ENCODE measurements at places on chromosomes 13 and 19.

GRCh38 chr13:110017379-110017778 is 231.0 kb upstream of the IRS2 start:
- DNase-seq: no peak

GRCh38 chr19:11264452-11265176 is 2.3 kb upstream of the DOCK6 start:
- DNase-seq: no peak

DNA sequence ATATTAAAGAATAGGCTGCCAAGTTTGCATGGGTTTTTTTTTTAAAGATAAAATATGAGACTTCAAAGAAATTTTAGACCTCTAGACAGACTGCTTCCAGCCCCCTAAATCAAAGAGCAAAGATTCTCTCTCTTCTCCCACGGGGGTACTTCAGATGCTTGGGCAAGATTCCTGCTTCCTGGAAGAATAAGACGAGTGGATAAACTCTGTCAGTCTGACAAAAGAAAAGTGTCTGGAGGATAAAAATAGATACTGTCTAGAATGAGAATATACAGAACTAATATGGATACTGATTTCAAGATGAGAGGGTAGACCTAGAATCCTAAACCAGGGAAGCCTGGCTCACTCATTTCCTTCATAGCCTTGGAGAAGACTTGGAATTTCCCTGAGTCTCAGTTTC is 435.1 kb downstream of the FOXO1 start:
- no peak for DNase-seq

- DNase-seq: no peak
Observed at GRCh38 chr19:16946951-16947940, 58.4 kb downstream of the F2RL3 start.

GRCh38 chr19:35417713-35418534 is 30.1 kb upstream of the FFAR2 start:
- no peak for DNase-seq

DNA sequence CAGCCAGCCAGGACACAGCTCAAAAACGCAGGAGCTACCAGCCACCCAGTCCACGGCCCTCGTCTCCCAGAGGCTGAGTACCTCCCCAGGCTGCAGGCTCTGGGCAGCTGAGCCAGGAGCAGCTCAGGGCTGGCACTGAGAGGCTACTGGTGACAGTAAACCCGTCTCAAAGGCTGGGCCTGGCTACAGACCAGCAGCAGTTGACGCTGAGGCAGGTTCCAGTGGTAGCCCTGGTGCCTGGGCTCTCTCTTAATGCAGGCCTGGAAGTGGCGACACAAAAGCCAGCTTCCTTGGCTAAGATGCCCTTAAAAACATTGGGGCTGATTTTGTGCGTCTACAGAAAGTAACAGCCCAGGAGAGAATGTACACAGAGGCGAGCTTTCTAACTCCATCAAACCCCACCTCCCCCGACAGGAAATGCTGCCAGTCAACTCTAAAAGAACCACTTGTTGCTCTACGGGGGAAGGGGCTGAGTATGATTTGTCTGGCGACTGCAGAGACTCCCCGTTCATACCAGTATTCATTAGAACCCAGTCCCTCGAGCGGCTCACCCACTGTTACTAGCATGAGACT is 126.3 kb downstream of the STK24 start:
- no peak for DNase-seq

DNA sequence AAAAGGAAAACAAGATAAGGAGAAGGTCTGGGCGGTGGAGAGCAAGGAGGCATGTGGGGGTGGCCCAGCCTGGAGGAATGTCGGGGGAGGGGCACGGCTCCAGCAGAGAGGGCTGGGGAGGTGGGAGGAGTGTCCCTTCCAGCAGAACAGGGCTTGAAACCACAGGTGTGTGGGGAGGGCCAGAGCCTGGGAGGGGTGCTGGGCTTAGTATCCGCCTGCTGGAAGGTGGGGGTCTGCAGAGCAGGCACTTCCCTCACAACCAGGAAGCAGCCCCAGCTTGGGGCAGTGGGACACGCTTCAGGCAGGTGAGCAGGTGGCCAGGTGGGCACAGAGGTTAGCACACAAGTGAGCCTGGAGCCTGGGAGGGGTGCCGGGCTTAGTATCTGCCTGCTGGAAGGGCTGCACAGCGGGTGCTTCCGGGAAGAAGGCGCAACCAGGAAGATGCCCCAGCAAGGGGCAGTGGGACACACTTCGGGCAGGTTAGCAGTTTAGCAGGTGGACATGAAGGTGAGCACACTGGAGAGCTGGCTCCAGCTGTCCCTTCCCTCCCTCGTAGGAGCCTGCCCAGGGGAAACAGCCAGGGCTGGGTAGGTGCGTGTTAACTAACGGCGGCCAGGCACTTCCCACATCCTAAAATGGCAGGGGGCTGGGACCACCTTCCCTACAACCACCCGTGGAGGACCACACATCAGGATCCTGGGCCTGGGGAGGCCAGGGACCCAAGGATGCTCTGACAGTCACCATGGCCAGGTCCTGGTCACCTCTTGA is 3.0 kb downstream of the GAS6 start:
- no peak for DNase-seq

DNA sequence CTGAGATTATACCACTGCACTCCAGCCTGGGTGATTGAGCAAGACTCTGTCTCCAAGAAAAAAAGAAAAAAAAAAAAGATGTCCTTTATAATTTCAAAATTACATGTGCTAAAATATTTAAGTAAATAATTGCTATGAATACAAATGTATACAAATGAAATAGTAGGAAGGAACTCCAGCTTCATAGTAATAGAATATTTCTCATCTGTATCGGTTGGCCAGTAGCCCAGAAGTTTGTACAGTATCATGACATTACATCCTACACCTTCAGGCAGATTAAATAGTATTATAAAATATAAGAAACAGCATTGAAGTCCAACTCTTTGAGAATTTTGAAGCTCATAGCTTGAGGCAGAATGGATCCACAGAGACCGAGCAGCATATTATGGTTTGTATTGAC is 36.5 kb upstream of the CLDN10 start:
- DNase-seq: no peak

- DNase-seq: no peak
Observed at GRCh38 chr13:28618230-28618994, 40.5 kb upstream of the POMP start.

- no peak for DNase-seq
Observed at GRCh38 chr13:57302604-57303003, 135.6 kb downstream of the PRR20E start.

All from HL-60 (cell line).